Mesenchymal stem cell (in vitro differentiated cells and primary cell): ENCODE measurements at places on chromosomes 7 and 10.

DNA sequence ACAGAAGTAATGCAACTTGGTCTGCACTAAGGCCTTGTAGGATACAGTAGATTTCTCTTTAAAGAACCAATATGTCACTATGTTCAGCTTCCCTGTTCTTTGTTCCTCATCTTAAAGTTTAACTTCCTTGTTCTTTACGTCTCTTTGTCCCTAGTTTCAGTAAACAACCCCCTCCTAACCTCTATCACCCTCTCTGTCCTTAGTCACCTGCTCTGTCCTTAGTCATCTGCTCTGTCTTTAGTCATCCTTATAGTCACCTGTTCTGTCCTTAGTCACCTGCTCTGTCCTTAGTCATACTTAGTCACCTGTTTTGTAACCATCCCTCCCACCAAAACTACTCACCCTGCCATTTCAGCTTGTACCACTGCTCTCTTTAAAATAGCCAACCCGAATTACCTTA lies 144.6 kb upstream of the TMEM106B start:
- no peak overlapping the region for H3K4me3 ChIP-seq
- no peaks in the 10 kb centered on the region for H3K36me3 ChIP-seq
- DNase-seq, result no peak
- H3K27ac ChIP-seq, result no peak overlapping the region

DNA sequence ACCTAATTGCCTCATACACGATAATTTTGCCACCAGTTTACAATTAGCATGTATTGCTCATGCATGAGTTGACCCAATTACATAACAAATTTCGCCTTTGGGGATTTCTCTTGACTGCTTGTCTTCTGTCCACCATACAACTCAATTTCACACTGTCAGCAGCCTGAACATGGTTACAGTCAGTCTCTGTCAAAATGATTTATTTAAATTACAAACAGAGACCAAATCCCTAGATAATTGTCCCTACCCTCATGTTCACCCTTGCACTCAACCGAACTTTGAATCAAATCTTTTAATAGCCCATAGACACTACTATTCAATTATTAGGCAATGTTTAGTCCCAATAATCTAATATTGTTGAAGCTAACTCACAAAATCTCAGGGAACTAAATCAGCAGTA lies 59.7 kb upstream of the NEBL start:
- no peak for DNase-seq
- H3K4me3 ChIP-seq, result no peak overlapping the region
- no peak overlapping the region for H3K27ac ChIP-seq
- no peaks in the 10 kb centered on the region for H3K36me3 ChIP-seq

GRCh38 chr10:114234132-114234531 lies 4.9 kb upstream of the VWA2 start:
- DNase-seq, result no peak
- no peaks in the 10 kb centered on the region for H3K36me3 ChIP-seq
- H3K27ac ChIP-seq, result no peak overlapping the region
- H3K4me1 ChIP-seq, result peaks cover 1% of the 10 kb centered on the region
- no peak overlapping the region for H3K4me3 ChIP-seq

GRCh38 chr10:129580010-129580409 lies 113.0 kb downstream of the MGMT start:
- no peaks in the 10 kb centered on the region for H3K4me1 ChIP-seq
- no peaks in the 10 kb centered on the region for H3K36me3 ChIP-seq
- H3K4me3 ChIP-seq, result no peak overlapping the region
- no peak for DNase-seq

GRCh38 chr7:80428161-80429054 lies 83.5 kb downstream of the GNAT3 start:
- no peak overlapping the region for H3K4me3 ChIP-seq
- DNase-seq, result peak; percentile 72
- no peaks in the 10 kb centered on the region for H3K27me3 ChIP-seq
- H3K36me3 ChIP-seq, result no peaks in the 10 kb centered on the region
- no peaks in the 10 kb centered on the region for H3K4me1 ChIP-seq
- H3K27ac ChIP-seq, result no peak overlapping the region

DNA sequence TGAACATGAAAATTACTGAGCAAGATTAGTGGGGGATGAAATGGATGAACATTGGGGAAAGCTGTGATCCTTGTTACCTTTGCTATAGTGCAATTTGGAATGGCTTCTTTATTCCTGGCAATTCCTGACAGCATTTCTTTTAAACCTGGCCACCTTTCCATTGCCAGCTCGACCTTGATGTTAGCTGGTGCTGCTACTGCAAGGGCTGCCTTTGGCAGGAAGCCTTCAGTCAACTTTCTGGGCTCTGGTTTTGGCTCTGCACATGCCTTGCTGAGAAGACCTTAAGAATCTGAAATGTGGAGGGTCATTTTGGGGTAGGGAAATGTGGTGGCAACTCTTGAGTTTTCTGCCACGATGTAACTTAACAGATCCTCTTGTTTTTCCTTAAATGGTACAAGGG lies 64.7 kb downstream of the KAT6B start:
- no peaks in the 10 kb centered on the region for H3K36me3 ChIP-seq
- DNase-seq, result no peak
- no peaks in the 10 kb centered on the region for H3K4me1 ChIP-seq
- no peak overlapping the region for H3K4me3 ChIP-seq
- H3K27me3 ChIP-seq, result no peaks in the 10 kb centered on the region

DNA sequence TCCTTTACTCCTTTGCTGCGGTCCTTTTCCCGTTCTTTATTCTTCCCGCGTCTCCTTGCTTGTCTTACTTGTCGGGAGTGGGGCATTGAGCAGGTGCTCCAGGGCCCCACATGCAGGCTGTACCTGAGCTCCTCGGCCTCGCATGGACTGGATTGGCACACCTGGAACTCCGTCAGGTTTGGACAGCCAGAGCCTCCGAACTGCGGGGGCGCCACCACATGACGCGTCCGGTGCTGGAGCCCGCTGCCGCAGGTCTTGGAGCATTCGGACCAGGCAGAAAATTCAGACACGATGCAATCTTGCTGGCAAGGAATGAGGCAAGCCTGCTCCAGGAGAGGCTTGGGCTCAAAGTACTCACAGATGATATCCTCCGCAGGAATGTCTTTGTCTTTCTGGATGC lies 195.7 kb downstream of the THSD7A start:
- no peaks in the 10 kb centered on the region for H3K4me1 ChIP-seq
- no peak overlapping the region for H3K4me3 ChIP-seq
- H3K27ac ChIP-seq, result no peak overlapping the region
- no peaks in the 10 kb centered on the region for H3K36me3 ChIP-seq
- DNase-seq, result no peak

DNA sequence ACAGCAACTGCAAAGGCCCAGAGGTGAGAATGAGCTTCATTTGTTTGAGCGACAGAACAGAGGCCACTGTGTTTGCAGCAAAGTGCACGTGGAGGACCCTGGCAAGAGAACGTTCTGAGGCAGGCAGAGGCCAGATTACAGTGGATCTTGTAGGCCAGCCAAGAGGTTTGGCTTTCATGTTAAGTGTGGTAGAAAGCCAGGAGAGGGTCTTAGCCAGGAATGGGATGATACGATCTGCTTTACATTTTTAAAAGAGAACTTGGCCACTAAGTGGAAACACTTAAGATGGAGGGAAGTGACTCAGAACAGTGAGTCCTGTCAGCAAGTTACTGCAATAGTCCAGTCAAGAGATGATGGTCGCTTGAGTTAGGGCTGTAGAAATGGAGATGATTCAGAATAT lies 4.6 kb downstream of the CCDC136 start:
- H3K4me1 ChIP-seq, result peaks cover 6% of the 10 kb centered on the region
- H3K27ac ChIP-seq, result no peak overlapping the region
- no peak overlapping the region for H3K4me3 ChIP-seq
- H3K27me3 ChIP-seq, result peaks cover 5% of the 10 kb centered on the region

- no peak overlapping the region for H3K4me3 ChIP-seq
- peaks cover 25% of the 10 kb centered on the region for H3K4me1 ChIP-seq
- H3K27me3 ChIP-seq, result no peaks in the 10 kb centered on the region
These were observed 60.5 kb downstream of the CCNY start for GRCh38 chr10:35396560-35397434.

DNA sequence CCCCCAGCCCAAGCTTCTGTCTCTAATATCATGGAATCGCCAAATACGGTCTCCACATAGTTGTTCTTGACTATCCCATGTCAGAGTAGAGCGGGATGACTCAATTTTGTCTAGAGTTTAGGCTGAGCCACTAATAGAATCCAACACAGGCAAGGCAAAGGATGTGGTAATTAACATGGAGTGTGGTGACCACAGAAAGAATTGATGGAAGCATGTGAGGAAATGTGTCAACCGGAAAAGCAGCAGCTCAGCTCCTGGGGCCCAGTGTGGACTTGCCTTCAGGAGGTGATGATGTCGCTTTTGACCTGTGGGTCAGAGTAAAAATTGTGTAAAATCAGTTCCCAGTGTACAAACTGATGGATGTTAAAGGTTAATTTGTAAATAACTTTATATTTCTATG lies 139.3 kb upstream of the KLF6 start:
- H3K4me3 ChIP-seq, result no peak overlapping the region
- peak overlapping the region; percentile 48 for H3K27ac ChIP-seq
- peak; percentile 98 for DNase-seq
- no peaks in the 10 kb centered on the region for H3K4me1 ChIP-seq
- H3K27me3 ChIP-seq, result no peaks in the 10 kb centered on the region

DNA sequence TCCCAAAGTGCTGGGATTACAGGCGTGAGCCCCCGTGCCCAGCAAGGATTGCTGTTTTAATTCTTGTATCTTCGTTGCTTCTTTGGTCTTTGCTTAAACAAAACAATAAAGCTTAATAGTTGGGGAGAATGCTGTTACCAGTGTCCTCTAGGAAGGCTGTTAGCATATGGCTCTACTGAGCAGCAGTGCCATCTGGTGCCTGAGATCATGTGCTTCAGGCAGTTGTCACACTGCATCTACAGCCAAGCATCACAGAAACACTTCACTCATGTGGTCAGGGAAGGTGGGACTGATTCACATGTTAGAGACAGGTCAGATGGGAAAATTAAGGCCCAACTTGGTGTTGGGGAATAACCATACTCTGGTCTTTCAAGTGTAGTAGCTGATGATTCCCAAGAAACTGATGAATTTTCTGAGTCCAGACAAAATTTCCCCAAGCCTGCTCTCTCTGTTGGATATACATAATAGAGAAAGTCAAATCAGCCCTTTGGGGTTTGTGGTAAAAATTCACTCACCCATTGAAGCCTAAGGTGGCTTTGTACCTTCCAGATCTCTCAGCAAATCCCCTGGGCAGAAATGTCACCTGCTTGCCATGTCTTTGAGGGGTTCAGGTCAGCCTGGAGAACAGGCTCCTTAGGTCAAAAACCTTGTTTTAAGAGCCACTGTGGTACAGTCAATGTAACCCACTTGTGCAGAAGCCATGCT lies 28.4 kb downstream of the UBE2D4 start:
- no peaks in the 10 kb centered on the region for H3K27me3 ChIP-seq
- DNase-seq, result peak; percentile 71
- H3K27ac ChIP-seq, result no peak overlapping the region

GRCh38 chr10:110651044-110651958 lies 7.2 kb downstream of the RBM20 start:
- H3K4me1 ChIP-seq, result peaks cover 3% of the 10 kb centered on the region
- H3K27me3 ChIP-seq, result peaks cover 22% of the 10 kb centered on the region
- H3K4me3 ChIP-seq, result peak overlapping the region; percentile 22
- peak overlapping the region; percentile 44 for H3K27ac ChIP-seq
- H3K36me3 ChIP-seq, result no peaks in the 10 kb centered on the region

DNA sequence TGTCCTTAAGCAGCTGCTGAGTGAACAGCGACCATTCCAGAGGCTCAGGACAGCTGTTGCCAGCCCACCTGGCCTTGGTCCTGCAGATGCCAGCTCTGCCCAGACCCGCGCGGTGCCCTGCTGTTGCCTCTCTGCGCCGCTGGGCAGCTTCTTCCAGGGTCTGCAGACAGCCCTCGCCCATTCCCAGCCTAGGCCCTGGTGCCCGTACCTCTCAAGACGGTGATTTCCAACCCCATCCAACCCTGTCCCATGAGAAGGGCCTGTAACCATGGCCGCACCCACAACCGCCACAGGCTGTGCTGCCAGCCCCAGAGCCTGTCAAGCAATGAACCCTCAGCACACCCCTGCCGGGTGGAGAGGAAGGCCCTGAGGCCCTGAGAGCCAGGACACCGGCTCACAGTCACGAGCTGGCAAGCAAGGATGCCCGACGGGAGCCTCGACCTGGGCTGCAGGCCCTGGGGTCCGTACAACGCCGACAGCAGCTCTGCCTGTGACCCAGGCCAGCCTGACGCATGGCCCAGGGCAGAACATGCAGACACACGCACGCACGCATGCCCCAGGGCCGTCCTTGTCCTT lies 231.9 kb downstream of the MAD1L1 start:
- no peak overlapping the region for H3K27ac ChIP-seq
- no peak for DNase-seq
- H3K4me3 ChIP-seq, result no peak overlapping the region
- H3K4me1 ChIP-seq, result peaks cover 5% of the 10 kb centered on the region

DNA sequence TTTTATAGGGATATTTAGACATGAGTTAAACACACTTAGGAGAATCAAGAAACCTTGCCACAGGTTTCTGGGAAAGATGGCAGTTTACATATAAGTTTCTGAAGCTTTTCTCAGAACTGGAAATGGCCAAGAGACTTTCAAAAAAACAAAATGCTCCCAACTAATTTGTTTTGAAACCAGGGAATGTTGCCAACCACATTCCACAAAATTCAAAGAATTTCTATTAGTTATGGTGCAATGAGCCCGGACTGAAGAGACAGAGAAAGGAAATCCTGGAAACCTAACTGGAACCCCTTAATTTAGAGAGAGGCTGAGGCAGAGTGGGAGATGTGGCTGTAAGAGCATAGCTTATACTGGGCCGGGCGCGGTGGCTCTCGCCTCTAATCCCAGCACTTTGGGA lies 128.5 kb downstream of the PTEN start:
- H3K27ac ChIP-seq, result no peak overlapping the region
- no peak overlapping the region for H3K4me3 ChIP-seq
- H3K36me3 ChIP-seq, result no peaks in the 10 kb centered on the region
- DNase-seq, result no peak

GRCh38 chr10:17787087-17787961 lies 21.8 kb upstream of the MRC1 start:
- peaks cover 6% of the 10 kb centered on the region for H3K4me1 ChIP-seq
- H3K27me3 ChIP-seq, result no peaks in the 10 kb centered on the region
- peak overlapping the region; percentile 27 for H3K27ac ChIP-seq
- no peak overlapping the region for H3K4me3 ChIP-seq

DNA sequence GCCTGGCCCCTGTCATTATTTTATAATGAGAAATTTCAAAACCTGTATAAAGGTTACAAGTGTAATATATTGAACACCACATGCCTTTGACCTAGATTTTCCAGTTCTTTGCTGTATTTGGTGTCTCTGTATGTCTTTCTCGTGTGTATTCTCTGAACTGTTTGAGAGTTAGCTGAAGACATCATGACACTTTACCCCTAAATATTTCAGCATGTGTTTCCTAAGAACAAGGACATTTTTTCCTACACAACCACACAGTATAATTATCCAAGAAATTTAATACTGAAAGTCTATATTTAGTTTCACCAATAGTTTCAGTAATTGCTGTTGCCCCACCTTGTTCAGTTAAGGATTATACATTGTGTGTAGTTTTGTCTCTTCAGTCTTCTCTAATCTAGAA lies 14.8 kb downstream of the ZRANB1 start:
- no peak overlapping the region for H3K27ac ChIP-seq
- DNase-seq, result no peak
- no peaks in the 10 kb centered on the region for H3K36me3 ChIP-seq
- H3K4me3 ChIP-seq, result no peak overlapping the region
- no peaks in the 10 kb centered on the region for H3K27me3 ChIP-seq
- peaks cover 3% of the 10 kb centered on the region for H3K4me1 ChIP-seq

GRCh38 chr10:106635947-106636346 lies 528.6 kb downstream of the SORCS1 start:
- no peaks in the 10 kb centered on the region for H3K36me3 ChIP-seq
- H3K27ac ChIP-seq, result no peak overlapping the region
- H3K4me1 ChIP-seq, result no peaks in the 10 kb centered on the region
- DNase-seq, result no peak
- no peaks in the 10 kb centered on the region for H3K27me3 ChIP-seq
